Omental fat pad (tissue), 4 donors: ENCODE measurements at places on chromosomes 13 and 19.
A peak's percentile ranks its signal among the peaks of the same experiment; 100 is the strongest.

- no peak for DNase-seq
Observed at GRCh38 chr13:113820813-113821651, 42.8 kb downstream of the GAS6 start.

DNA sequence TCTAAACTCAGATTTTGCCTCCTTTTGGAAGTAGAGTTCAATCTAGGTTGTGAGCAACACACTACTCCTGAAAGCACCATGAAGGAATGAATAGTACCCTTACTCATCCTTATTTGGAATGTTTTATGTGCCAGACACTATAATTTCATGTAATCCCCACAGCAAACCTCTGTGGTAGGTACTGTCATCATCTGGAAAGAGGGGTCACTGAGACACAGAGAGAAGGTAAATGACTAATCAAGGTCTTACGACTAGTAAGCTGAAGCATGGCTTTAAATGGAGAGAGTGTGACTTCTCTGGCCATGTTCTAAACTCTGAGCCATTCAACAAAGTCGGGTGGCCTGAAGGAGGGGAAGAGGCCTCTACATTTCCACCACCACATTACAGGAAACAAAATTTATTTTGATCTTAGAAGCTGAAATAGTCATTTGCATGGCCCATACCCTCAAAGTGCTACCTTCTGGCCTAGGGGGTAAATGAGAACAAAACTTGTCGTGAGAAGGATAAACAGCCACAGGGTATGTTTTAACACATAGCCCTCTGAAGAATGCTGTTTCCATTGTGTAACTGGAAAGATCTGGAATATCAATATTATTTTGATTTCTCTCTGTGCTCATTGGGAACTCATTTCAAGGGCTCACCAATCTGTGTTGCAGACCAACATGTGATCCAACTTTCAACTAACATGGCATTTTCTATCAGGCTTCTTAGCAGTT is 180.8 kb upstream of the RFC3 start:
- DNase-seq = no peak

GRCh38 chr19:43624933-43625332 is 5.5 kb upstream of the ZNF428 start:
- peak; percentile 36 for DNase-seq

GRCh38 chr19:50821248-50821612 is 2.4 kb downstream of the KLK1 start:
- DNase-seq = no peak

DNA sequence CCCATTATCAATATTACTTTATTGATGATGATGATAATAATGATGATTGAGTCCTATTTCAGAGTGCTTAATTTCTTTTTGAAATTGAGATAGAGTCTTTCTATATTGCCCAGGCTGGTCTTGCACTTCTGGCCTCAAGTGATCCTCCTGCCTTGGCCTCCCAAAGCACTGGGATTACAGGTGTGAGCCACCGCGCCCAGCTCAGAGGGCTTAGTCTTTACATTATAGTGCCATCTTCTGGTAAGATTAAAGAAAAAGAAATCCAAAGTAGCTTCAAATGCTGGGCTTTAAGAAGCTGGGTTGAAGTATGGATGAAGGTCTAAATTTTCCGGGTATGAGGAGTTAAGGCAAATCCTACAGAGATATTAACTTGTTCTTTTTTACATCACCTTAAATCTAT is 3.4 kb upstream of the ZNF333 start:
- no peak for DNase-seq

DNA sequence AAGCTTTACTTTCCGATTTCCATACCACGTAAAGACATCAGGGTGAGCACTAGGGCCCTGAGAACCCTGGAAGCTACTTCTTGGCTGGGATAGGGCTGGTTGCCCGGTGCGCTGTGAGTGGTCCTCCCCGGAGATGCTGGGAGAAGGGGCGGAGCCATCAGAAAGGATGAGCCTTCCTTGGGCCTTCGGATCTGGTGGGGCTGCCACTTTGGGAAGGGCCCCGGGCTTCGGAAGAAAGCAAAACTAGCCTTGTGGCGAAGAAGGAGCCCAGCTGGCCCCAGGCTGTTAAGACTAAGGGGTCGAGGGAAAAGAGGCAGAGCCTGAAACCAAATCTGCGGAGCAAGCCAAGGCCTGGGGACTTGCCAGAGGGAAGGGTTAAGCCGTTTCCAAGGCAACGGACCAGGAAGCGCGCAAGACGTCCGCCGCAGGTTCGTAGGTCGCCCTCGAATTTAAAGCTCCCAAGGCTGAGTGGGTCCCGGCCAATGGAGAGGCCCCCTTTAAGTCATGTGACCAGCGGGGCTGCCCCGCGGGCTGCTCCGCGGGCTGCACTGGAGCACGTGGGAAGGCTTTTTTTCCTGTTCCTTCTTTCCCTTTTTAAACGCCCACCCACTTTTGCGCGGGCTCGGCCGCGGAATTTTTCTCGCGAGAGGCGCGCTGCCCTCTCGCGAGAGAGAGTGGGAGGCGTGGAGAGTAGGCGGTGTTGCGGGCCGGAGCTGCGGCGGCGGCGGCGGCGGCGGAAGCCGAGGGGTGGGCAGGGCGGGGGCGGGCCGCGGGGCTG is 426 bp upstream of the AKAP11 start:
- DNase-seq = peak; percentile 65

DNA sequence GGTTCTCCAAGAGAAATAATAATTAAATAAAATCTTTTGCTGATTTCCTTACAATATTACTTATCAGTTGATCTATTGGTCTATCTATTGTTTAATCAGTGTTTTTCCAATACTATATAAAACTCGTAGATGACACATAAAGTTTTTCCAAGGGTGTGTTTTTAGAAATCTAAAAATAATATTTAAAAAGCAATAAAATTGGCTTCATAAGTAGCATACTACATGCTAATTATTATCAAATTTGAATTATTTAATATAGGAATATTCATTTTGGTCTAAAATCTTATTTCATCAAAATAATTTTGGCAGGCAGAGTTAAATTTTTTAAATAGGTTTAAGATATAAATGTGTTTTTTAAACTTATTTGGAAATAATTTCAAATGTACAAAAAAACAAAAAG is 49.4 kb upstream of the MIR17HG start:
- no peak for DNase-seq

DNA sequence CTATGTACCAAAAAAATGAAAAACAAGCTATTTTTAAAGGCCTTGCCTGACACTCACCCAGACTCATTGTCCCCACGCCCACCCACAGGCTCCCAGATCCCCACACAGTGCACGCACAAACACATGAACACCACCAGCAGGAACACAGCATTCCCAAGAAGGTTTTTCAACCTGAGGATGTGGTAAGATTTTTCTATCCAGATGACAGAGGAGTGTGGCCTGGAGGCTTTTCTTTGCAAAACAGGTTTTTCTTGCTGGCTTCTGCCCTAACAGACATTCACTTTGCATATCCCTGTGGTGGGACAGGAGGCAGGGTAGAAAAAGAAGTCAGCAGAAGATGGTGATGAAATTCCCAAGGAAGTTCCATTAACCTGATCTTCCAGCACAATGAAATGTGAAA is 97.8 kb downstream of the KLF12 start:
- no peak for DNase-seq

DNA sequence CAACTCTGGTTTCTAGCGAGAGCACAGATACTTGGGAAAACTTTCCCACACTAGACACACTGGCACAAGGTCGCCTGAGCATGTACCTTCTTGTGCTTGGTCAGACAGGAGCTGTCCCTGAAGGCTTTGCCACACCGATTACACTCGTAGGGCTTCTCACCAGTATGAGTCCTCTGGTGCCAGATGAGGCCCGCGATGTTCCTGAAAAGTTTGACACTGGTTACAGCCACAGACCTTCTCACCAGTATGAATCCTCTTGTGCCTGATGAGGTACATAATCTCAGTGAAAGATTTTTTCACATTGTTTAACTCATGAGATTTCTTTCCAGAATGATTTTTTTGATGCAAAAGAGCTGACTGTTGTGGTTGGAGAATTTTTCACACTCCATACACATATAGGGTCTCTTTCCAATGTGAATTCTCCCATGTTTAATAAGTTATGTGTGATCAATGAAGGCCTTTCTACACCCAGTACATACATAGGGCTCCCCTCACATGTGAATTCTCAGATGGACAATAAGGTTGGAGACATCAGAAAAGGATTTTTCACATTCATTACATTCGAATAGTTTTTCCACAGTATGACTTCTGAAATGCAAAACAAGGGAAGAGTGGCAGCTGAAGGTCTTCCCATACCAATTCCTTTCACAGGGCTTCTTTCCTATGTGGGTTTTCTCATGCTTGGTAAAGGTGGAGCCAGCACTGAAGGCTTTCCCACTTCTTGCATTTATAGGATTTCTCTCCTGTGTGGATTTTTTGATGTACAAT is 9.9 kb upstream of the ZSCAN18 start:
- DNase-seq = no peak

GRCh38 chr13:113005076-113005865 is 36.3 kb downstream of the MCF2L start:
- DNase-seq = no peak

DNA sequence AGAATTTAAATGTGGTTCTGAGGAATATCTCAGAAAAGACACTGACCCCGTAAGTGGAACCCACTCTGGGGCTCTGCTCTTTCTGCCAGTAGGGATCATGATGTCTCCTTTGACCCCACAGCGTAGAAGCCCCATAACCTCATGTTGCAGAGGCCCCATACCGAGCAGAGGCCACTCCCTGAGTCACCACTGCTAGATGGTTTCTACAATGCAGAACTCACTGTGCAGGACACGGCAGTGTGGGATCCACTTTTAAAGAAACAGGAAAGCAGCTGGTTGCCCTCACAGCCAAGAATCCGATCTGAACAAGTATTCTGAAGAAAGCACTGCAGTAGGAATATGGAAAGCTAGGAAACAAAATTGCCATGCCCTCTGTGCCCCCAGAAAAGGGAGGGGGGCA is 4.2 kb downstream of the SLC7A1 start:
- no peak for DNase-seq

GRCh38 chr13:44972956-44973581 is 16.2 kb downstream of the NUFIP1 start:
- no peak for DNase-seq
